ENCODE measurements at places on chromosomes 5 and 9. TPM values are rescaled to one million over a fixed set of nuclear protein-coding genes. Genes with fewer than 3 reads are reported as not detected.

CDH18 gene
- 5.3 TPM for total RNA-seq

CPEB4 gene
- 39.9 TPM for total RNA-seq

TEK gene
- total RNA-seq, result 15.5 TPM

PPP2R2B gene
- 0.66 TPM for total RNA-seq

TSSK1B gene
- 0.46 TPM for total RNA-seq

FOXD4L5 gene
- 0.07 TPM for total RNA-seq

MEGF10 gene
- total RNA-seq, result 3.0 TPM

RMRP gene
- total RNA-seq, result 22,749 TPM

GABRA1 gene
- total RNA-seq, result 0.17 TPM

RHOBTB3 gene
- 154 TPM for total RNA-seq

TPPP gene
- total RNA-seq, result 0.43 TPM

ARHGEF28 gene
- total RNA-seq, result 6.1 TPM

DAB2 gene
- 135 TPM for total RNA-seq

FBP1 gene
- total RNA-seq, result not detected

HRCT1 gene
- 0.59 TPM for total RNA-seq

TMEM215 gene
- total RNA-seq, result not detected

LRRC70 gene
- 1.0 TPM for total RNA-seq

LCN9 gene
- total RNA-seq, result not detected

AQP7 gene
- total RNA-seq, result not detected

FAXDC2 gene
- 4.3 TPM for total RNA-seq

EIF4E1B gene
- total RNA-seq, result not detected

OR1Q1 gene
- total RNA-seq, result not detected

BAAT gene
- 0.07 TPM for total RNA-seq

BNIP1 gene
- total RNA-seq, result 12.5 TPM

FAM221B gene
- not detected for total RNA-seq

BTNL3 gene
- total RNA-seq, result not detected

GRHPR gene
- total RNA-seq, result 124 TPM

MEF2C gene
- 19.5 TPM for total RNA-seq

CA9 gene
- total RNA-seq, result 181 TPM

CER1 gene
- not detected for total RNA-seq

RUSC2 gene
- total RNA-seq, result 31.5 TPM

INSL6 gene
- not detected for total RNA-seq

CEL gene
- total RNA-seq, result 0.20 TPM

OBP2A gene
- not detected for total RNA-seq

TXN gene
- total RNA-seq, result 191 TPM

GADD45G gene
- 0.36 TPM for total RNA-seq

TAF11L6 gene
- not detected for total RNA-seq

RBM27 gene
- 26.1 TPM for total RNA-seq

SLC30A5 gene
- 109 TPM for total RNA-seq

SV2C gene
- total RNA-seq, result not detected

ZNF879 gene
- total RNA-seq, result 4.6 TPM
